Fibroblast of upper back skin (primary cell): ENCODE measurements at places on chromosomes 7 and 10.

DNA sequence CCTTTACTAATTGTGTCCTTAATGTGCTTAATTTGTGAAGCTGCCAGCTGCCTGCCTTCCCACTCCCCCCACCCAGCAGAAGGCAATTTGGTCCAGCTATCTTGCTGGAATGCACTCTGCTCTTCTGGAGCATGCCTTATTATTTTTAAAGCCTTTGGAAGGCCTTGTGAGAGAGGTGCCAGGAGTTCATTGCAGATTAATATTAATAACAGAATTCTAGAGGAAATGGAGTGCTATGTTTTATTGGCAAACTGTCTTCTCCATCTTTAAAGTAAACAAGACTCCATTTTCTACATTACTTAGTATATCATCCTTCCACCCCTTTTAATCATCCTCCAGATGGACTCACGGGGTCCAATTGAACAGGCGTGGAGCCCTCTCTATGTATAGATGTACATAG is 50.8 kb upstream of the ZNF32 start:
- no peak for DNase-seq

DNA sequence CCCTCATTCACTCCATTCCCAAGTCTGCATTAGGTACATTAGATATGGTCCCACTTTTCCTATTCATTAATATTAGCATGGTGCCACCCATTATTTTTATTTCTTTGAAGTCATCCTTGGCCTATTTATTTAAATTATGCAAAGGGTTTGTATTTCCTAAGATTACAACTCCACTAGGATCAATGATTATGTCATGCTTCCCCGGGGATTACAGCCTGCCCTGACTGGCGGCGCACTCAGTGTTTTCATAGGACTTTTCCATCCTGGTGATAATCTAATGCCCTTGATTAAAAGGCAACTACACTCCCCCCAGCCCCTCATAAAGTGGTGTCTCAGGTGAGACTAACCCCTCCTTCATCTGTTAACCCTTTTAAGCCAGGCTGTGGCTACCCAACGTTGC is 187.2 kb downstream of the POU6F2 start:
- DNase-seq: no peak

DNA sequence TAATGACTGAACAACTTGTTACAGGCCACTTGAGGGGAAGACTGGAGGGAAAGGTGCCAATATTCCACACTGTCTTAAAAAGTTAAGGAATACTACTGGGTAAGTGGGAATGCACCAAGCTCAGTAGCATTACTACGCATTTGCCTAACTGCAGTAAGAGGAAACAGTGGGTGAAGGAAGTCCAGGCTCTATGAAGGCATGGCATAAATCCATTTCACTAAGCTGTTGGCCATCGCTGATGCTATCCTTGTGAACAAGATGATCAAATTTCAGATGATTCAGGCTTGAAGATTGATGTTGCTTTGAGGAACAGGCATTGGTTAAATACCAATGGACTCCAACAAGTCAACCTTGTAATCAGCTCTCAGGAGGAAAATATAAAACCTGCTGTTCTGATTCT is 44.2 kb upstream of the TES start:
- peak; percentile 13 for DNase-seq

DNA sequence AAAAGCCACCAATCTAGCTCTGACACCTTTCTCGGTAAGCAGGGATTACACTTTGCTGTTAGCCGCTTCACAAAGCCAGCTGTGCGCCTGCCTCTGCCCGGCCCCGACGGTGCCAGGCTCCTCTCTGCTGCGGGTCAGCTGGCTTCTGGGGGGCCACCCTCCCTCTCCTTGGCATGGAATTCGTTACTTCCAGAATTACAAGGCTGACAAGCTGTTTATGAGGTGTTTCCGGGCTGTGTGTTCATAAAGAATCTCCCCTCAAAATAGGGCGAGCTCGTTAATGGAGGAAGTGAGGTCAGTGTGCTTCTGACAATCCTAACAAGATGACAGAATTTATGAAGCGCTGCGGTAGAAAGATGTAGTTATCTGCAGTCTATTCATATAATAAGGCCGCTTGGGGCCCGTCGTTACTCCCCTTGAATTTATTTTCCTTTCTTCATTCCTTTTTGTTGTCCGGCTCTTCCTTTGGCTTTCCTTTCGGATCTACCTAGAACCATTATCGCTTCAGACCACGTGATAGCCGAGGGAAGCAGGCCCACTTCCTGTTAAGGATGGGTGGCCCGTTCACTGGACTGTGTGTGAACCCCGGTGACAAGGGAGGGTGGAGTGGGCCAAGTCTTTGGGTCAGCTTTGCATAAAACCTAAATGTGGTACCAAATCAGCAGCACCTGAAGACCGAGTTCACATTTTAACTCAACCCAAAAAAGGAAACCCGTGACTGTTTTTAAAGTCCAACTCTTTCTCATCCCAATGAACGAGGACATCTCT is 273.0 kb upstream of the YAE1 start:
- DNase-seq: no peak

- DNase-seq: no peak
Observed at GRCh38 chr10:78777867-78778266, 290.9 kb upstream of the ZMIZ1 start.

DNA sequence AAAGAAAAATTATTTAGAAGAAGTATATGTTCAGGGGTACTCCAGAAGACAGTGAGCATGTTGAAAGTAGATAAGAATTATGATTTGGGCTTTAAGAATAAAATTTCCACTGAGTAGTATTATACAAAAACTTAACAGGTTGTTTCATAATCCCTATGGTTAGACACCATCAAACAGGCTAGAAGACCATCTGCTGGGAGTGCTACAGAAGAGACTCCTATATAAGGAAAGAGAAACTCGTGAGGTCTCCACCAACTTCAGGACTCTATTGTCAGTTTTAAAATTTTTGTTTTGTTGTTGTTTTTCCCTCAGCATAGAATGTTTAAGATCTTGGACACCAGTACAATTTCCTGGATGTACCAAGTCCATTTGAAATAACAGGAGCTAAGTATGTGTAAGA is 13.1 kb downstream of the DNAJC1 start:
- no peak for DNase-seq

GRCh38 chr7:44063894-44064651 is 1.3 kb downstream of the PGAM2 start:
- DNase-seq: no peak

- peak; percentile 37 for DNase-seq
Observed at GRCh38 chr7:107551936-107552335, 11.8 kb downstream of the COG5 start.

- no peak for DNase-seq
Observed at GRCh38 chr7:118184565-118184940, 589 bp downstream of the LSM8 start.

GRCh38 chr7:115471891-115472290 is 550.0 kb downstream of the MDFIC start:
- peak; percentile 37 for DNase-seq

DNA sequence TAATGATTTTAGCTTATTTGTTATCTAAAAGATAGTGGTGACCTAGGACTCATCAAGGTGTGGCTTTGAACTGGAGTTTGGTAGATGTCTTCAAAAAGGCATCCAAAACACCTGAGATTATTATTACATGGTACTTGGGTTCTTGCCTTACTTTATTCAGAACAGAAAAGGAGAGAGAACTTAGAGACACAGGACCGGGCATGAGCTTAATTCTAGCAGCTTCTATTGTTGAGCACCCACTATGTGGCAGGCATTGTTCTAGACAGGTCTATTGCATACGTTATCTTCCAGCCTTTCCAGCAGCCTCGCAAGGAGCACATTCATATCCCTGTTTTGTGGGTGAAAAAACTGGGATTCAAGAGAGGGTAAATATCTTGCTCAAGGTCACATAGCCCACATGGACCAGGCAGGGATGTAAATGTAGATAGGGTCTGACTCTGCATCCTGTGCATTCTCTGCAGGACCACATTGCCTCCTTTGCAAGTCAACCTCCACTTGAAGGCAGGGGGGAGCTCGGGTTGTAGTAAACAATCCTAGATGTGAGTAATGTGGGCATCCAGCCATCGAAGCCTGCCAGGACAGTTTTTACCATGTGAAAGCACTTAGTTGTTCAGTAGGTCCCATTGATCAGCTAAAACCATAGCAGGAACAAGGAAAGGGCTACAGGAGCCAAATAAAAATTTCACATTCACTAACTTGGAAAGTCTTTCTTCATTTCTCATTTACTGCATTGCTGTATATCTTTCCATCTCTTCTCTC is 551.4 kb downstream of the LRMDA start:
- DNase-seq: peak; percentile 56

DNA sequence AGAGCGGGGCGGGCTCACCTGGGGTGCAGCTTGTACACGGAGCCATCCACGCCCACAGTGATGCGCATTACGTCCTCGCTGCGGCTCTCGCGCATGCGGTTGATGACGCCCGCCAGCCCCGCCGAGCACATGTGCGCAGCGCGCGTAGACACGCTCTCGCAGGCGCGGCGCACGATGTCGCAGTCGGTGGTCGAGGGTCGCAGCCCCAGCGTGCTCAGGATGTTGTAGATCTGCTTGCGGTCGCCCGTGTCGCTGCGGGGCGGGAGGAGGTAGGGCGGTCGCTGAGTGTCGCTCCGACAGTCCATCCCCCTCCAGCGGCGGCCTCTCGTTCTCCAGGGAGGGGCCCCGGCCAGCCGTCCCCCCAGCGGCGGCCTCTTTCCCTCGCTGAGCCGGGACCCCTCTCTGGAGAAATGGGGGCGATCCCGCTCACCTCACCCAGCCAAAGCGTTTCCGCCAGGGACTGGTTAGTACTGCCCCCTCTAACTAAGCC is 4.4 kb upstream of the MYL7 start:
- DNase-seq: peak; percentile 28

GRCh38 chr7:106045139-106045538 is 67.0 kb downstream of the SYPL1 start:
- no peak for DNase-seq

DNA sequence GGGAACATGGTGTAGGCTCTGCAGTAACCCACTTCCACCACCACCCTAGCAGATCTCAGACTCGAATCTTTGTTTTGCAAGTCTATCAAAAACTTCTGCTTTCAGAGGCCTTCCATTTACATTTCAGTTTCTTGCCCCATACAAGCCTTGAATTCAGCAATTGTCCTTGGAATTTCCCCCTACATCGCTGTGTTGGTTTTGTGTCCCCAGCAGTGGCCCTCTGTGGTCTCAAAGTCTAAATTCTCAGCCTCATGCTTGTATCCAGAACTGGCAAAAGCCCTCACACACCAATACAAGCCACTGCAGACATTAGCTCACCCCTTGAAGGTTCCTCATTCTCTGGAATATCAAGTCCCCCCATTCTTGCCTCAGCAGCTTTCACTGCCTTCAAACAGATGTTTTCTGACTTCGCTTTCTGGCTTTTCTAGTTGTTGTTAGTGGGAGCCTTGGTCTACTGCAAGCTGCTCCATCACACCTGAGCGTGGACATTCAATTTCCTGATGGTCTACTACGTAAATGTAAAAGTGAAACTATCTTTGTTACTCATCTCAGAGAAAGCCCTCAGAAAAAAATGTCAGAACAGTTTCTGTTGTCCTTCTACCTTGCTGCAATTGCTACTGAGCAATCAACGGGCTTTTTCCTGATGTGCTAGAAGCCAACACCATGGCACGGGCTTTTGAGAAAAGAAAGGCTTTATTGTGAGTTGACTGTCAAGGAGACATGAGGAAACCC is 1.8 kb upstream of the NUB1 start:
- DNase-seq: no peak

GRCh38 chr10:34936061-34936460 is 121.0 kb upstream of the PARD3 start:
- DNase-seq: no peak

DNA sequence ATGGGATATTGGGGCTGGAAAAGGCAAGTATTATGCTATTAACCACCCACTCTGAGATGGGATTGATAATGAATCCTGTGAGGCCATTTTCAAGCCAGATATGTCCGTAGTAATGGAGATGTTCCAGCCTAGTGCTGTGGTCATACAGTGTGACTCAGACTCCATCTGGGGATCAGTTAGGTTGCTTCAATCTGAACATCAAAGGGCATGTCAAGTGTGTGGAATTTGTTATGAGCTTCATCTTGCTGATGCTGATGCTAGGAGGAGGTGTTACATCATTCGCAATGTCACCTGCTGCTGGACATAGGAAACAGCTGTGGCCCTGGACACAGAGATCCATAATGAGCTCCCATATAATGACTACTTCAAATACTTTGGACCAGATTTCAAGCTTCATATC is 144.7 kb downstream of the PLCE1 start:
- DNase-seq: peak; percentile 70

DNA sequence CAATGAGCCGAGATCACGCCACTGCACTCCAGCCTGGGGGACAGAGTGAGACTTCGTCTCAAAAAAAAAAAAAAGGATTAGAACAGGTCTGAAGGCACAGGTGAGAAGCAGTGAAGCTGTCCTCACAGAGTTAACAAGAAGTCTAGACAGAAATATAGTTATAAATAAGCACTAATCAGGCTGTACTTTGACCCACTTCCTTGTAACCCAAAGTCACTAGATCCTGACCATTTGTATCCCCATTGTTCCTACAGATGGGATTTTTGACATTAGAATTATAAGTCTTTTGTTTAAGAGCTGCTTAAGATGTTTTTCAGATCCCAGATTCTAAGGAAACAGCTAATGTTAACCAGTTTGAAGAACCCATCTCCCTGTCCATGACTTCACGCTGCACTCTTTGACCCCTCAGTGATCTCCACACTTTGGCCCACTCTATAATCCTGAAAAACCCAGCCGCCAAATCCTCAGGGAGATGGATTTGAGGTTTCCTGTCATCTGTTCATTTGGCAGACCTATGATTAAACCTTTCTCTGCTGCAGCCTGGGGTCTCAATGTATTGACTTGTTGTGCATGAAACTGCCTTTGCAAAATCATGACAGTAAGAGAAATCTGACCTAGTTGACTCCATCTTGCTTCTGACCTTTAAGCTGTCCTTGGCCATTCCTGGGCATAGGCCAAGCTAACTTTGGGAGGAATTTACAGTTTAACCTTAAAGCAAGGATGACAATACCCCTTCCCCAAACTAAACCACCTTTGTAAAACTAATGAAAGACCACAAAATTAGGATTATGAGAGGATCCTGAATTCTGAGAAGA is 11.4 kb downstream of the SSMEM1 start:
- no peak for DNase-seq
